ENCODE measurements at places on chromosomes 12 and 14.

DNA sequence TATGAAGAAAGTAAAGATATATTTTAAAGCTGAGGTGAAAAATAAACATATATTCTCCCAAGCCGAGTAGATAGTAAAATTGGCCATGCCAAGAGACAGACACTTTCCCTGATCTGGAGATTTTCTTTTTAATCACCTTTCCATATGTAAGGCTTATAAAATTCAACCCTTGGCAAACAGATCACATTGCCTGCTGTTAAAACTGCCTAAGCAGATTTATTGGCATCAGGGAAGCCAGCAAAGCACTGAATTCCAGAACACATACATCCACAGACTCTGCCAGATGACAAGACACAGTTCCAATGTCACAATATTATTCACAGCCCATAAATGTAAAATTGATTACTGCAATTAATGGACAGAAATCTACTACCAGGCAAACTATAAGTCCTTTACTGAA is 78.2 kb upstream of the GARIN2 start:
- peaks cover 13% of the 10 kb centered on the region for H3K36me3 ChIP-seq
- H3K4me3 ChIP-seq, result no peak overlapping the region
- H3K27ac ChIP-seq, result no peak overlapping the region
- no peaks in the 10 kb centered on the region for H3K27me3 ChIP-seq
- no peaks in the 10 kb centered on the region for H3K4me1 ChIP-seq
- DNase-seq, result no peak

DNA sequence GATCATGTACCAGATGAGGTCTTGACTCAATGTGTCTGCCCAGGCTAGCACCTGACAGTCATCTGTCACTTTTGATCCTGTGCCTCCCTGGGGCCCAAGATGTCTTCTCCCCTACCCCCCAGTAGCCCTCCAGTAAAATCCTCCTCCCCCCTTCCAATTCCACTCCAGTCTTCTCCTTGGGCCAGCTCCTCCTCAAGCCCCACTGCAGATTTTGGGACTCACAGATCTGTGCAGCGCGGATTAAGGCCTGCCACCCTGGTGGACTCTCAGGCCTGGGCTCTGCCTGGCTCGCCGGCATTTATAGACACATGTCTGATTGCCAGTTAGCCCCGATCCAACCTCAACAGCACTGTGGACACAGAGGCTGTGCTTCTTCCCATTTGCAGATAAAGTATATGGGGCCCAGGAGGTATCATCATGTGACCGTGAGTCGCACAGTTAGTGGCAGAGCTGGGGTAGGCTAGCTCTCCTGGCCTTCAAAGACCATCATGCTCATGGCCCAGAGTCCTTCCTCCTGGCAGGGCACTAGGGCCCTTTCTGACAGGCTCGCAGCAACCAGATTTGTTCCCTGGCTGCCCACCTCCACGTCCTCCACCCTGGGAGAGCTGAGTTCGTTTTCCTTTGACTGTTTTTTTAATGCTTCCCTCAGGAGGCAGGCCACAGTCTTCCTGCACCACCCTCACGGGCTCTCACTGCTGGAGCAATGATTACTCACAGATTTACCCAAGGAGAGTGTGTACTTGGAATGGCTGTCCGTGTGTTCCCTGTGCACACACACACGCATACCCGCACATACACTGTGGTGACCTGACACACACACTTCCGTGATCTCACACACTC is 98.3 kb upstream of the DIO3 start:
- H3K27me3 ChIP-seq, result no peaks in the 10 kb centered on the region
- H3K27ac ChIP-seq, result no peak overlapping the region
- H3K4me1 ChIP-seq, result peaks cover 10% of the 10 kb centered on the region
- no peaks in the 10 kb centered on the region for H3K36me3 ChIP-seq
- no peak overlapping the region for H3K4me3 ChIP-seq
- no peak for DNase-seq

DNA sequence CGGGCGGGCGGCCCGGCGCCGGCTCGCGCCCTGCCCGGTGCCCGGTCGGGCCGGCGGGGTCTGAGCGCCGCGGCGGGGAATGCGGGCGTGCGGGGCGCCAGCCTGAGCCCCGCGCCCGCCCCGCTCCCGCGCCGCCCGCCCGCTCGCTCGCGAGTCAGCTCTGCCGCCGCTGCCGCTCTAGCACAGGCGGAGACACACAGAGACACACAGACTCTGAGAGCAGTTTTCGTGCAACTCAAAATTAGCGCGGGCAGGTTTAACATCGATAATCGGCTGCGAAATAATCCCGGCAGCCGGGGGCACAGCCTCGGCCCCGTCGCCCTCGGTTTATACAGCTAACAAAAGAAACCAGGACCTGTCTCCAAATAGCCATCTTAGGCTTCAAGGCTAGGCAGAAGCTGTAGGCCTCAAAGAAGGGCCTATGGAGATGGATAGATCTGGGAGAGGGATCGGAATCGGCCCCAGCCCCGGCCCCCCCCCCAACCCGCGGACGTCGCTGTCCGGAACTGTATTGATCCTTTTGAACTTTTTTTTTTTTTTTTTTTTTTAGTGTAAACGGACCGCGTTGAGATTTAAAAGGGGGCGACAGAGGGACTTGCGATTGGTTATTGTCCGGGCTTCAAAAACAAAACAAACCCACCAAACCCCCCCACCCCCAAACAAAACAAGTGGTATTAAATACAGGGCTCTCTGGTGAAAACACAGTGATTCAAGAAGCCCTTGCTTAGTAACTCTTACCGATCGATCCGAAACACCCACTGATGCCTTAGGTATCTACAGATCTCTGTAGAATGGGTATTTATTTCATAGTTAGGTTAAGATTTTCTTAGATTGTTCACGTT is 1.1 kb downstream of the ARID2 start:
- no peaks in the 10 kb centered on the region for H3K36me3 ChIP-seq
- DNase-seq, result peak; percentile 72
- peaks cover 11% of the 10 kb centered on the region for H3K4me1 ChIP-seq
- no peaks in the 10 kb centered on the region for H3K27me3 ChIP-seq
- H3K4me3 ChIP-seq, result peak overlapping the region; percentile 70

- peaks cover 22% of the 10 kb centered on the region for H3K4me1 ChIP-seq
- no peaks in the 10 kb centered on the region for H3K36me3 ChIP-seq
- H3K27me3 ChIP-seq, result no peaks in the 10 kb centered on the region
- no peak overlapping the region for H3K27ac ChIP-seq
- no peak for DNase-seq
These were observed 4.0 kb downstream of the AGAP2 start for GRCh38 chr12:57734591-57734990.

DNA sequence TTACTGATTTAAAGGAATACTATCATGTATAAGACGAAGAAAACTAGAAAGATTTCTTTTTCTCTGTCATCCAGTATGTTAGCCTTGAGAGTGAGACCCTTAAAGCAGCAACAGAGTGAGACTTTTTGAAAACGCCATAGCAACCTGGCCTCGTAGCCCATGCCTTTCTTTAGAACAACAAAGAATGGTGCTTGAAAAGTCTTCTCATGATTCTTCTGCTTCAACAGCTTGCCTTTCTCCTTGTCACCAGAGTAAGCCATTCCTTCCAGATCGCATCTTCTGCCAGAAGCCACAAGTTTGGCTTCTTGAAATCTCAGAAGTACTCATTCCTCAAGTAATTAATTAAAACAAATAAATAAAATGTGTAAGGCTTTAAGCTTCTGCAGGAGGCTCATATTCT is 109.3 kb downstream of the PDE3A start:
- H3K36me3 ChIP-seq, result no peaks in the 10 kb centered on the region
- H3K27me3 ChIP-seq, result no peaks in the 10 kb centered on the region
- DNase-seq, result no peak
- H3K4me3 ChIP-seq, result no peak overlapping the region
- no peaks in the 10 kb centered on the region for H3K4me1 ChIP-seq
- no peak overlapping the region for H3K27ac ChIP-seq

GRCh38 chr14:70641548-70642302 is at the start of gene TTC9:
TTC9 (plus strand) TSS chr14:70641916; CDS start chr14:70642130, 214 bp downstream.
- no peak within 1 kb of the TSS for H3K27ac ChIP-seq
- H3K4me1 ChIP-seq, result peaks cover 3% of the 10 kb centered on the region
- peak within 1 kb of the TSS; percentile 62 for H3K4me3 ChIP-seq
- no peak for DNase-seq

GRCh38 chr12:128974881-128975280 is 121.6 kb downstream of the GLT1D1 start:
- H3K4me1 ChIP-seq, result peaks cover 31% of the 10 kb centered on the region
- H3K4me3 ChIP-seq, result no peak overlapping the region
- no peaks in the 10 kb centered on the region for H3K36me3 ChIP-seq
- DNase-seq, result peak; percentile 42

DNA sequence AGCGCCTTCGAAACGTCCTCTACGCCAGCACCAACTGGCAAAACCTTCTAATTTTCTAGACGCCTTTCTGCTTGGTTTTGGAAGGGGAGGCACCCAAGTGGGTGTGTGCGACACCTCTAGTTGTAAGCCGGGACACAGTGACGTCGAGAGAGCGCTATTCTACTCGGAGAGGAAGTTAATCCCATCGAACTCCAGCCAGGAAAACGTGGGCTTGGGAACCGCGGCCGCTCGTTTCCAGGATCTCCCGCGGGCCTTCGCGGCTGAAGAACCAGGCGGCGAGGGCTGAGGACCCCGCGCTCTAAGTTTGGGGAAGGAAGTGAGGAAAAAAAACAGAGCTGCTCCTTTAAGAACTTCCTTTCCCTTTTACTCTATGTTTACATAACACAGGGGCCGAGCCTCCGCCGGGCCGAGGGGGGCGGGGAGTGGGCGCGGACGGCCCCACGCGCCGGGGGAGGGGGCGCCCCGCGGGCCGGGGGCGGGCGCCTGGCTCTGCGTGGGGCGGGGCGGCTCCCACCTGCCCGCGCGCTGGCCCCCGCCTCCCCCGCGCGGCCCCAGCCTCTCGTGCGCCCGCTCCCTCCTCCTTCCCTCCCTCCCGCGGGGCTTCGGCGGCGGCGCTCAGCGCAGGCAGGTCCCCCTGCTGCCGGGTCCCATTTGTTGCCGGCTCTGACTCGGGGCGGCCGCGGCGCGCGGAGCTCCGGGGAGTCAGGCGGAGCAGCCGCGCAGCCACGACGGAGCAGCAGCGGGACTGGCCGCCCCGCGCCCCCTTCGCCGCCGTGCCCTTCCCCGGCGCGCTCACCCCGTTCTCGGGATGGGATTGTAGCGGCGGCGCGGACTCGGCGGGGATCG is at the start of gene PELI2:
PELI2 (plus strand) TSS at position 647 of the 846 bp plus-strand sequence. CDS start 250 bp downstream, outside the sequence.
- peak; percentile 57 for DNase-seq
- H3K36me3 ChIP-seq, result no peaks in the 10 kb centered on the region

DNA sequence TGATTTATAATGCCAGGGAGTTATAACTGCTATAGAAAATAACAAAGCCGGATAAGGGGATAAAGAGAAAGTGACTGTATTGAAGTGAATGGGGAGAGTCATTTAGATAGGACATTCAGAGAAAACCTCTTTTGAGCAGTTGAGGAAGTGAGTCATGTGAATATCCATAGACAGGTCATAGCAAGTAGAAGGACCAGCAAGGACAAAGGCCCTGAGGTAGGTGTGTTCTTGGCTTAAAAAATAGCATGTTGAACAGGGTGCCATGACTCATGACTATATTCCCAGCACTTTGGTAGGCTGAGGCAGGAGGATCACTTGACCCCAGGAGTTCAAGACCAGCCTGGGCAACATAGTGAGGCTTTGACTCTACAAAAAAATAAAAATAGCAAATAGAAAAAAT is 51.5 kb upstream of the RAP1B start:
- H3K27me3 ChIP-seq, result no peaks in the 10 kb centered on the region
- no peaks in the 10 kb centered on the region for H3K36me3 ChIP-seq
- H3K4me1 ChIP-seq, result no peaks in the 10 kb centered on the region
- no peak overlapping the region for H3K27ac ChIP-seq
- no peak overlapping the region for H3K4me3 ChIP-seq
- DNase-seq, result no peak

DNA sequence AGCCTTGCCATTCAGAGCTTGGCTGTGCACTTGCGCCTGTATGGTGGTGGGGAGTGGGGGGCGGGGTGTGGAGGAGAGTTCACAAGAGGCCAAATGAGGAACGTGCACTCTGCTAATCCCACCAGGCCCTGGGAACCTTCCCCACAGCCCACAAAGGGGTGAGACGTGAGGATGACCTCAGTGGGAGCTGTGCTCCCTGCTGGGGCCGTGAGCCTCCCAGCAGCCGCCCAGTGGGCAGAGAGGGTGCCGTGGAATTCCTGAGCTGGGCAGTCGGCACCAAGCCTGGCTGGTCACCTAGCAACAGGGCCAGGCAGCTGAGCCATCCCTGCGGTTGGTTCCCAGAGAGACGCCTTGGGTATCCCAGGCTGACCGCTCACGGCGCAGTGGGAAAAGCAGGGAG is 53.7 kb downstream of the CCNK start:
- peaks cover 16% of the 10 kb centered on the region for H3K4me1 ChIP-seq
- no peaks in the 10 kb centered on the region for H3K36me3 ChIP-seq
- DNase-seq, result no peak
- H3K27me3 ChIP-seq, result no peaks in the 10 kb centered on the region

GRCh38 chr14:30988509-30988908 is 36.9 kb upstream of the AP4S1 start:
- DNase-seq, result no peak
- no peaks in the 10 kb centered on the region for H3K27me3 ChIP-seq
- peaks cover 6% of the 10 kb centered on the region for H3K4me1 ChIP-seq
- no peaks in the 10 kb centered on the region for H3K36me3 ChIP-seq
- H3K27ac ChIP-seq, result no peak overlapping the region

DNA sequence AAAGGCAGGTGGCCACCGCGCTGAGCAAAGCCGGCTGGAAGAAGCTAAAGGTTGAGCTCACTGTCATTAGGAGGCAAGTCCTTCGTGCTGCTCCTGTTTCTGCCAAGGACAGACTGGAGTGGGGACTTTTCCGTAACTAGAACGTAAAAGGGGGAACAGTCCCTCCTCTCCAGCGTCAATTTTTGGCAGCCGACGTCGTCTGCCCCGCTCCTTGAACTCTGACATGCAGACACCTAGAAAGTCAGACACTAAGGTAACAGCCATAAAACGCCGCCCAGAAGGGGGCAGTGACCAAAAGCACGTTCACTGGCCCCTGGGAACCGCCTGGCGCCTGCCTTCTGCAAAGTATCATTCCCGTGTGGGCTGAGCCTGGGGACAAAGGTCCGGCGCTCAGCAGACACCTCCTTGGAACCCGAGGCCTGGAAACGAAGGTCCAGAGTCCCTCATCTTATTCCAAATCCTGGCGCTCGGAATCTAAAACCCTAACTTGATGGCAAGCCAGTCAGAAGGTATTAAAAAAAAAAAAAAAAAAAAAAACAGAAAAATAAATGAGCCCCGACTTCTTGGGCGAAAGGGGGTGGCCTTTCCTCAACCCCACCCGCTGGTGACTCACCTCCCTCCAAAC is 1.1 kb upstream of the LRP1 start:
- H3K27me3 ChIP-seq, result no peaks in the 10 kb centered on the region
- peak overlapping the region; percentile 99 for H3K27ac ChIP-seq
- DNase-seq, result peak; percentile 70
- peaks cover 6% of the 10 kb centered on the region for H3K4me1 ChIP-seq
- H3K4me3 ChIP-seq, result peak overlapping the region; percentile 8
